LoVo (cell line): ENCODE measurements at places on chromosomes 7 and 10.

GRCh38 chr10:6503171-6503570, 76.9 kb downstream of the PRKCQ start:
- DNase-seq, result no peak

DNA sequence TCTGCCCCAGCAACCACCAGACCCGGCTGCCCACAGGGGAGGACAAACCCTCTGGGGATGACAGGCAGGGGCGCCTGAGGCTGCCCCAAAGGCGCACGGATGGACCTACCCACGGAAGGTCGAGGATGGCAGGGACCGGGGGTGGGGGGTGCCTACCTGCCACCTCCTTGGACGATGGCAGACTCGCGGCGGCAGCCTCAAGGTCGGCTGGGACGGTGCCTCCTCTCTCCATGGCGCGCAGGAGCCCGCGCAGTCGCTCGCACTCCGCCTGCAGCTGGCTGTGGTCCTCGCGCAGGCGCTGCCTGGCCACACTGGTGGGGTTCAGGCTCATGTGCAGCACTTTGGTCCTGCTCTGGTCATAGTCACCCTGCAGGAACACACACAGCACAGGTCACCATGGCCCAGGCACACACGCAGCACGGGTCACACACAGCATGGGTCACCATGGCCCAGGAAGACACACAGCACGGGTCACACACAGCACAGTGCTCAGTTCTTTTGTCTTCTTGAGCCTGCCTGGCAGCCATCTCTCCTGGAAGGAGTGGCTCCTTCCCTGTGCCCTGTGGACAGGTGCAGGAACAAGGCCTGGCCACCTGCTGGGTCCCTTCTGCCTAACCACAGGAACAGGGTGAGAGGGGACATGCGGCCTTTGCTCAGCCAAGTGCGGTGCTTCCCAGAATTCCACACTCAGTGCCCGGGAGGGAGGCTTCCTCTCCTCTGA, 266.6 kb downstream of the ELFN1 start:
- no peak for DNase-seq

GRCh38 chr10:35561715-35562114, 43.4 kb upstream of the GJD4 start:
- no peak for DNase-seq

DNA sequence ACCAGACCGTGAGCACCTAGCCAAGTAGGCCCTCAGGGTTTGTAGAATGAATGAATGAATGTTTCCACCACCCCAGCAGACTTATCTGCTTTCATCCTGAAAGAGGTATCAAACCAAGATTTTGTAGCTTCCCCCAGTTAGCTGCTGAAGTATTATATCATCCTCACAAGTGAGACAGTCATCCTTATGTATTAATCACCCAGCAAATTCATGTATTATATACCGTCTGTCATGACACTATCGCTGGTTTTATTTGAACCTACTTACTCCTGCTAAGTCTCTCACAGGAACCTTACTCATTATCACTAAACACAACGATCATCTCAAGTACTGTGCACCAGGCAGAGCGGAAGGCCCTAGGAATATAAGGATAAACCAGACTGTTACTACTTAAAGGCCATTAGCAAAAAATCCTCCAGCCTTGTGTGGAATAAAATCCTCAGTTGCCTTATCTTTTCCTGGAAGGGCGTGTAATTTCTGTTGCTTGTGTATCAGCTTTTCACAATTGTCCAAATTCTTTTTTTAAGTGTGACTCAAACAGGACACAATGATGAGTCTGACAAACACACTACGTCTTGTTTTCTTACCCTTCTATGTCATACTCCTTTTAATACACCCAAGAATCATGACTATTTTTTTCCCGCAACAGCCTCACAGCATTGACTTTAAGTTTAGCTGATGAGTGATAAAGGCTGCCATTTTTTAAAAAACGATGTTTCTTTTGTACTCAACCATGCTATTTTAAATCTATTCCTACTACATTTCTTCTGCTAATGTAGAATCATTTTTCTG, 176.1 kb upstream of the KLF14 start:
- no peak for DNase-seq

GRCh38 chr10:79022565-79023230, 46.1 kb upstream of the ZMIZ1 start:
- no peak for DNase-seq

DNA sequence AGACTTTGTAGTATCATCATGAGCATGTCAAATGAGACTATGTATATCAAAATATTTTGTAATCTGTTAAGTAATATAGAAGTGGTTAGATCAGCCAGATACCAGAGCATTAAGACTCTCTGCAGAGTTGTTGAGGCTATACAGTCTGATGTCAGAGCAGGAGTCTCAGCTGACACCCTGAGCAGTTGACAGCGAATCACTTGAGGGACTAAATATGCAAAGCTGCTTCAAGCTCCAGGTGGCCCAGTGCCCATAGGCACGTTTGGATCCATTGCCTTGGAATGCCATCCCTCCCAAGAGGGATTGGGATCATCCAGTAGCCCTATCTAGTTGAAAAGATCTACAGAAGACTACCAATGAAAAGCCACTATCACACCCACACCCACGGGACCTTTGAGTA, 210.2 kb downstream of the TAX1BP1 start:
- no peak for DNase-seq

DNA sequence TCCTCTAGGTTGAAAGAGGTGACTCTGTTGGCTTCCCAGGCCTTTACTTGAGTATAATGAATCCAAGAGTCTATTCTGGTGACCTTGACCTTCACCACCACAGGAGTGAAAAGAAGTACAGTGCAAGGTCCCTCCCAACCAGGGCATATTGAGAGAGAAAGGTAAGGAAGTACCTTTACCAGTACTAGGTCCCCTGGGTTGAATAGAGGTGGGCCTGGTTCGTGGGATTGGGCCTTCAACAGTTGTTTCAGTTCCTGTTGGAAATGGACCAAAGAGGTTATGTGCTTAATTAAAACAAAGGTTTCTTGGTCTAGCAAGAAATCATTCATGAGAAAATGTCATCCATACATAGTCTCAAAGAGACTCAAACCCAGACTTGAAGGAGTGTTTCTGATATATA, 6.4 kb upstream of the SFTPA1 start:
- no peak for DNase-seq

DNA sequence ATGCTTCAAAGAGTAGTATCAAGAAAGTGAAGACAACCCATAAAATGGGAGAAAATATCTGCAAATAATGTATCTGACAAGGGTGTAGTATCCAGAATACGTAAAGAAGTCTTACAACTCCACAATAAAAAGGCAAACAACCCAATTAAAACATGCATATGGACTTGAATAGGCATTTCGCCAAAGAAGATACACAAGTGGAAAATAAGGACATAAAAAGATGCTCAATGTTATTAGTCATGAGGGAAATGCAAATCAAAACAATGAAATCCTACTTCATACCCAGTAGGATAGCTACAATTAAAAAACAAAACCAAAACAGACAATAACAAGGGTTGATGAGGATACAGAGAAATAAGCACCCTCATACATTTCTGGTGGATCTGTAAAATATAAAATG, 79.2 kb downstream of the NUDCD3 start:
- DNase-seq, result no peak

DNA sequence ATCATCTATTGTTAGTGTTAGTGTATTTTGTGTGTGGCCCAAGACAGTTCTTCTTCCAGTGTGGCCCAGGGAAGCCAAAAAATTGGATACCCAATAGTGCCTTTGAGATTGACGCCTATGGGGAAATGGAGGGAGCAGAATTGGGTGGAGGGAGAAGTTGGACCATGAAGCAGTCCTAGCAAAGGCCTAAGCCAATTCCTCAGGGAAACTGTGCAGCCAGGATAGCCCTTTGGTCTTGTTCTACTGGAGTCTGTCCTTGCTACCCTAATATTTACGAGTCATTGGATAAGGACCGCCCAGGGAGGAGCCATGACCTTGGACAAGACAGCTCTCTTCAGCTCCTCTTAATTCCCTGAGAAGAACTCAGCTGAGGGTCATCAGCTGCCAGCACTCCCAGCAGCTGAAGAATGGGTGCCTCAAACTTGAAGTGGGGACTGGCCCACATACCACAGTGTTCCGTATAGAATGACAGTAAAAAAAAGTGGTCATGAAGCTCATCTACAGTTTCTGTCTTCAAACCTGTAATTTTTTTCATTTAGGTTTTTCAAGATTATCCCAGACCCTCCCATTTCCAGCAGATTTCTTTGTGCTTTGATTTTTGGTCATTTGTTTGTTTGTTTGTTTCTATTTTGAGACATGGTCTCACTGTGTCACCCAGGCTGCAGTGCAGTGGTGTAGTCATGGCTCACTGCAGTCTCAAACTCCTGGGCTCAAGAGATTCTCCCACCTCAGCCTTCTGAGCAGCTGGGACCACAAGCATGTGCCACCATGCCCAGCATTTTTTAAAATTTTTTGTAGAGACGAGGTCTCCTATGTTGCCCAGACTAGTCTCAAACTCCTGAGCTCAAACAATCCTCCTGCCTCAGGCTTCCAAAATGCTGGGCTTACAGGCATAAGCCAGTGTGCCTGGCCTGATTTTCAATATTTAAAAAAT, 81.2 kb downstream of the C1GALT1 start:
- no peak for DNase-seq

GRCh38 chr7:151704960-151705635, 171.8 kb downstream of the PRKAG2 start:
- DNase-seq, result no peak

DNA sequence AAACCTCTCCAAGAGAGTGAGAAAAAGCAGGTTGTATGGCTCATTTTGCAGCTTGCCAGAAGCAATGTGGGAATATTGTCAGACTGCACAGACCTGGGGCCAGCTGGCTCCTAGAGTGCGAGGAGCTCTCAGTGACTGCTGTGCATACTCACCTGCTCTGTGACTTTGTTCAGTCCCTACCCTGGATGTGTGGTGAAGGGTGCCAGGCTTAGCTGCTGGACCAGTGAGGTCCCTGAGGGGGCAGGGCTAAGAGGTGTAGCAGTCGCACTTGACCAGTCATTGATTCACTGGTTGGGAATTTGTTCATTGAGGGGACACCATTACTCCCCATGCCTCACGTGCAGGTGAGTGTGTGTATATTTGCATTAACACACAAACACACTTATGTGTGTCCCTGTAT, 60.1 kb downstream of the IKZF1 start:
- DNase-seq, result no peak

DNA sequence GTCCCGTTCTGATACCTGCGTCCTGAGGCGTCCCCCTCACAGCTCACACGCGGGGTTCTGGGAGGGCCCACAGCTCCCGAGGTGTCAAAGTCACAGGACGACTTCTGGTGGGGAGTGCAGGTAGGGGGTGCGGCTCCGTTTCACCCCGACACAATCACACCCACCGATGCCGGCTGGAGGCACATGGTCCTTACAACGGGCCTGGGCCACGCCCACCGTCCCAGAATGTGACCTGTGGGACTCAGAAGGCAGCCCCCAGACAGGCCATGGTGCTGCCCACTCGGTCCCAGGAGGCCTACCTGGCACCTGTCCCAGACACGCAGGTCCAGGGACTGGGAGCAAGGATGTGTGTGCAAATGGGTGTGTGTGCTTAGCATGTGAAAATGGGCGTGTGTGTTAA, 86.0 kb downstream of the UNCX start:
- DNase-seq, result no peak
